ENCODE measurements at places on chromosomes 2 and 18.

- no peak for DNase-seq
Measured at GRCh38 chr2:33577084-33577483, 22.0 kb downstream of the FAM98A start.

DNA sequence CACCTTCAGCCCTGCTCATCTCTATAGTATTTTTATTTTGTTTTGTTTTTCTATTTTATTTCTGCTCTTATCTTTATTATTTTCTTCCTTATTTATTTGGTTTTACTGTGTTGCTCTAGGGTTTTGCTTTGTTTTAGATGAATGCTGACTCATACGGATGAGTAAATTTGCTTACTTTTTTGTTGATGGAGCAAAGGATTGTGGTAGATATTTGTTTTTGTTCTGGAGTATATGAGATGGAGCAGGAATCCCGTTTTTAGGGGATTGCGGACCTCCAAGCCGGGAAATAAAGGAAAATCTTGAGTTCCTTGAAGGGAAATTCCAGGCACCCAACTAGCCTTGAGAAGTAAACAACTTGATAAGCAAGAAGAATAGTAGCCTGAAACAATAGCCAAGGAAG lies 15.3 kb upstream of the COLEC12 start:
- DNase-seq, result no peak

- no peak for DNase-seq
Measured at GRCh38 chr18:51041677-51042352, 11.8 kb downstream of the SMAD4 start.

GRCh38 chr2:216006164-216006663 lies 7.1 kb downstream of the MREG start:
- DNase-seq, result no peak

- no peak for DNase-seq
Measured at GRCh38 chr2:219507581-219508443, 6.5 kb upstream of the ASIC4 start.

- peak; percentile 69 for DNase-seq
Measured at GRCh38 chr18:36350251-36350651, 52.7 kb downstream of the FHOD3 start.

GRCh38 chr2:68027959-68028358 lies 34.8 kb downstream of the C1D start:
- DNase-seq, result peak; percentile 29

DNA sequence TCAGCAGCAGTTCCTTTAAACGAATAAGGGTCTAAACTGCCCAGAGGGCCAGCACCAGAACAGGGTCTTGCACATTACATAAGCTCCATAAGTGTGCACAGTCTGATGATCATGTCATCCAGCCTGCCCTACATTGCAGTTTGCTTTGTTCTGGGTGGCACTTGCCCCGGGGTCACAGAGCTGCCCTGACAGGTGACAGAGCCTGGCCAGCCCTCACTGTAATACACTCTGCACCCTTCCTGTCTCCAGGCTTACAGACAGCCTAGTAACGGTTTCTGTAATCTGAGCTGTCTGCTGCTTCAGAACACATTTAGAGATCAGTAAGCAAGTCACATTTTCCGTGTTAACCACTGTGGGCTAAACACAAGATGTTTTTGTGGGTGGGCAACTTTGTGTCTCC lies 213.3 kb downstream of the FAM210A start:
- no peak for DNase-seq

- no peak for DNase-seq
Measured at GRCh38 chr2:44969936-44970335, 28.4 kb downstream of the SIX3 start.

DNA sequence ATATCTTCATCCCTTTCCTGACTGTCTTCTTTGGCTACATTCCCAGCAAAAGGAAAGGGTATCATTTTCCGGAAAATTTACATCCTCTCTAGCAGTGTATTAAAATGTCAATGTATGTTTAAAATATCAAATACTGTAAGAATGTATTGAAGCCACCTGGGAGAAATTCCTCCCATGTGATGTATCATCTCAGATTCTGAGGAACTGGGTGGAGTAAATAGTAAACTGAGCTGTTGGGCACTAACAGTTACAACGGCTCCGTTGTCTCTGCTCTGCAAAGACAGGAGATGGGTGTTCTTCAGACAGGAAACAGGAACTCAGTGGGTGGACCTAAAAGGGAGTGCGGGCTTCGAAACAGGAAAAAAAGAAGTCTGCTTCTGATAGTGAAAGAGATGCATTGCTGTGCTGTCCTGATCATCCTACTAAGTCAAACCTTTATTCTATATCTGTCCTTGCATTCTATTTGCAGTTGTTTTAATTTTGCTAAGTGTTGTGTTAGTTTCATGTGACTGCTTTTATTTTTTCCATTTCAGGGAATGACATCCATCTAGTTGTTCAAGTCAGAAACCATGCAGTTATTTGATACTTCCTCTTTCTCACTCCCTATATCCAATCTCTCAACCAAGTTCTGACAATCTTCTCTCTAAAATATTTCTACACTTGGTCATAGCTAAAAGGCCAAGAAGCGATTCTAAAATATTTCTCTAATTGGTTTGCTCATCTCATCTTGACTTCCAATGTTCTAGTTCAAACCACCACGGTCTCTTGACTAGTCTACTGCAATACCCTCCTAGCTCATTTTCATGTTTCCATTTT lies 19.4 kb downstream of the DOK1 start:
- no peak for DNase-seq

DNA sequence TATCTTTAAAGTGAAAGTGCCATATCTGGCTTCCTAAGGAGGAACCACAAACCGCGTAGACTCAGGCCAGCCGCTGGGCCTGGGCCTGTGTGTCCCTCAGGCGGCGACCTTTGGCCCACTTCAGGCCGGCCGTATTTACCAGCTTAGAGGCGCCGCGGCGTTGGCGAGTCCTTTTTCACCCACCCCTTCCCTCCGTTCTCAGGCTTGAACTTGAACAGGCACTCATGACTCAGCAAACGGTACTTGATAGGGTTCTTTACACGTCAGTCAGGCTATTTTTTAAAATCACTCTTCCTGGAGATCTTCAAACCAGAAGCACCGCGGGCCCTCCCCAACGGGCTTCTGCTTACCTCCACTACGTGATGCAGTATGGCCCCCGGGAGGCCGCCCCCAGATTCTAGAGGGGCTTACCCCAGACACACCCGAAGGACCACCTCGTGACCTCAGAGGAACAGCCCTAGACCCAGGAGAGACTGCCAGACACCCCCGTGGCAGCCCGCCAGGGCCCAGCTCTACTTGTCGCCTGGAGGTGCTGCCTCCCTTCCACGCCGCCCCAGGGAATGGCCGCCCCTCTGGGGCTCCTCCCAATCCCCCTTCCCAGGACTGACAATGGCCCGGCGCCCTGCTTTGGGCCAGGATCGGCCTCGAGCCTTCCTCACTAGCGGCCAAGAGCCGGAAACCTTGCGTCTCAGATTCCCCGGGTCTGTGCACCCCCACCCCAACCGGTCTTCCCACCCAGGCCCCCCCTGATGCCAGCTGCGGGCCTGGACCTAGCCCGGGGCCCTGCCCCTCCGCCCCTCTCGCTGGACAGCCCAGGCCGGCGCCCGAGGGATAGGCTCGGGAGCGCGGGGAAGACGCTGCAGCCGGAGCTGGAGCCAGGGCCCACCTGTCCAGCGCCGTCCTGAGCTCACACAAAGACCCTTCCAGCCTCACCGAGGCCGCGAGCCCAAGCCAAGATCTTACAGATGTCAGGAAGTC lies 33.8 kb upstream of the IMPA2 start:
- peak; percentile 83 for DNase-seq

GRCh38 chr18:56076723-56077122 lies 488.7 kb upstream of the TCF4 start:
- DNase-seq, result no peak

DNA sequence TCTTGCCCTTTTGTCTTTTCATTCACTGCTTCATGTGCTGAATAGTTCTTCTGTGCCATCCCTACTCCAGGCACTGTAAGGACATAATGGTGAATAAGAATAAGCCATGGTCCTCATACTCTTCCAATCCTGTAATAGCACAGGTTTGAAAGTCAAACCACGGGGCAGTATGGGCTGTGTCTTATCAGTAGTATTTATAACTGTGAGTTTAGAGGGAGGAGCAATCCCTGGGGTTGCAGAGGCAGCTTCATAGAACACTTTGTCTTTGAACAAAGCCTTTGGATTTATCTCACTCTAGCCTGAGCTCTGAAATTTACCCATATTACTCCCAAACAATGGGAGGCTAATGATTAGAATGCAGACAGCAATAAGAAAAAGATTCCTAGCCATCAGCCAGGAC lies 30.2 kb upstream of the ALK start:
- DNase-seq, result no peak

DNA sequence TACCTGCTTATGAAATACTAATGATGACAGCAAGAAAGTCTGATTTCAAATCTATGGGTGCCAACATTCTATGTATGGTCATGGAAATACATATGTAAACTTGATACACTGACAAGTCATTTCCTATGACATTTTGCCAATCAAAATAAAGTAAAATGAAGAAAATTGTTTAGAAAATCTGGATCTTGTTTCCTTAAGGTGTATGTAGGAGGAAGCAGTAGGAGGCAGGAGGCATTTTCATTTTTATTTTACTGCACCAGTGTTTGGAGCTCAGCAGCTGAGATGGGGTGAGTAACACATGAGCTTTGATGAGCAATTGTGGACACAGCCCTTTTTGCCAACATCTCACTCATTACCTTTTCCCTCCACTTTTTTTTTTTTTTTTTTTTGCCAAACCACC lies 167.0 kb downstream of the AFF3 start:
- DNase-seq, result no peak

- peak; percentile 29 for DNase-seq
Measured at GRCh38 chr18:63339920-63340484, 20.4 kb upstream of the BCL2 start.

GRCh38 chr2:55729136-55729685 lies 35.6 kb upstream of the PNPT1 start:
- no peak for DNase-seq

DNA sequence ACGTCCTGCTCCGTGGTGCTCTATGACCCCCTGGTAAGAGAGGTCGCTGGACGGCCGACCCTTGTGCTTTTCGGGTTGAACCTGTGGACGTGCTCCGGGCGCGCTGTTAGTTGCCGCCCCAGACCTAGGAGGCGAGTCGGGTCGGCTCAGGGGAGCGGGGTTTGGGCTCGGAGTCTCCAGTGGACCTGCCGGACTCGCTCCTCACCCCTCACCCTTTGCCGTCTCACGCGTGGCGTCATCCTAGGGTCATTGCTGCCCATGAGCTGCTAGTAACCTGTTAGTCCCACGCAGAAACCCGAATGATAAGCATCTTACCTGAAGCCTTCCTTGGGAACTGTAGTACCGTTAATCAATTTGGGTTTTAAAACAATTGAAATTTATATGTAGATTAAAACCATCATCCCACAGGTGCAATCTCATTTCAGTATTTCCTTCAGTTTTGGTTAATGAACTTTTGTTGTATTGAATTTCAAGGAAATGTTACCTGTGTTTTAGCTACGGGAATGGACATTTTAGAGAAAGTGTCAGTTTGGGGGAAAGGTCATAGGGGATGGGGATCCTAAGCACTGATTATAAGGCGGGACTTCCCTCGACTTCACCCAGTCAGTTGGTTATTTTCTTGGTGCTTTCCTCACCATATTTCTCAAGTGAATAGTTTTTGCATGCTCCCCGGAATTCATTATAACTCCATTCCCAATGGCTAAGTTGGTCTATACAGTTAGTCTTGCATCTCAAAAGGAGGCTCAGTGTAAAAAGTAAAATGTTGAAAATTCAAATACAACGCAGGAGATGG lies 536 bp downstream of the ELP2 start:
- DNase-seq, result peak; percentile 12

DNA sequence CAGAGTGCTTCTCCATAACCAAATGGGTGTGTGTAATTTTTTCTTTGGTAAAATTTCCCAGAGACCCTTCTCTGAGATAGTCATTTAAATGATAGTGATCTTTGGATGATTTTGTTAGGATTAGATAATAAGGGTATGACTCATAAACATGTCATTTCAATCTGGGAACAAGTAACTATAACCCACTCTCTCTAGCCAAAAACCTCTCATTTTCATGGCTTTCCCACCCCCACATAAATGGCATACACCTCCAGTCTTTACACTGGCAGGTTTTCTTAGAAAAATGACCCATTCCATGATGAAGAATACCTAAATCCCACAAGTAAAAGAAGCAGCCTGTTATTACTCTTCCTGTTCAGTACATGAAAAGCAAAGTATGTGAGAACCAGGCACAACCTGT lies 572.0 kb upstream of the ZEB2 start:
- no peak for DNase-seq

GRCh38 chr2:103010751-103011150 lies 248.9 kb downstream of the TMEM182 start:
- no peak for DNase-seq

- no peak for DNase-seq
Measured at GRCh38 chr2:168030862-168031624, 216.4 kb downstream of the STK39 start.

DNA sequence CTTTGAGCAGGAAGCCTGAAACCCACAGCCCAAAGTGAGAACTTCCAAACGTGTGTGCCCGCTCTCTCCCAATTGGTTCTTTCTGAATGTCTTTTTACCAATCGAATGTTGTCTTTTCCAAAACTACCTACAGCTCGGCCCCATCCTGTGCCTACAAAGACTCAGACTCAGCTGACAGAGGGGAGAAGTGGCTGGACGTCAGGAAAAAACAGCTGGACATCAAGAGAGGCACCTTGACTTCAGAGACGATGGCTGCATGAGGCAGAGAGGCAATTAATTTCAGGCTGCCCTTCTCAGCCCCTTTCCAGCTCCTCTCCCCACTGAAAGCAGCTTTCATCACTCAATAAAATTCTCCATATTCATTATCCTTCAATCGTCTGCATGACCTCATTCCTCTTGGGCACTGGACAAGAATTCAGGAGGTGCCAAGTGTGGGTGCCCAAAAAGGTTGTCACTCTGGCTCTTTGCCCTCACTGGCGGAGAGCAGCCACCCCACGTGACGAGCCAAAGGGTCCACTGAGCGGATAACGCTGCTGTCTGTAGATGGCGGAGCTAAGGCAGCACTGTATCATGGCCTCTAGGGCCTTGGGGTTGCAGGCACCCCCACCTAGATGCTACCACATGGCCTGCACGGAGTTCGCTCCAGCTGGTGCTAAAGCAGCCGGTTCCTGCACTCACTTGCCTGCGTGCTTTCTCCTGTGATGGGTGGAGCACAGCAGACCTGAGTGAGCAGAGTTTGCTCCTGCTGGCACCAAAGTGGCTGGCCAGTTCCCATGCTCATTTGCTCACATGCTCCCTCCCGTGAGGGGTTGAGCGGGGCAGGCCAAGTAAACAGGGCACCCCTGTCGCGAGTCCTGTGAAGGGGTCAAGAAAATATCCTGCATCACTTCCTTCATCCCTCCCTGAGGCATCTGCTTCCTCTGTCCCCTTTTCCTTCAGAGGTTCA lies 37.9 kb downstream of the FAM210A start:
- no peak for DNase-seq

DNA sequence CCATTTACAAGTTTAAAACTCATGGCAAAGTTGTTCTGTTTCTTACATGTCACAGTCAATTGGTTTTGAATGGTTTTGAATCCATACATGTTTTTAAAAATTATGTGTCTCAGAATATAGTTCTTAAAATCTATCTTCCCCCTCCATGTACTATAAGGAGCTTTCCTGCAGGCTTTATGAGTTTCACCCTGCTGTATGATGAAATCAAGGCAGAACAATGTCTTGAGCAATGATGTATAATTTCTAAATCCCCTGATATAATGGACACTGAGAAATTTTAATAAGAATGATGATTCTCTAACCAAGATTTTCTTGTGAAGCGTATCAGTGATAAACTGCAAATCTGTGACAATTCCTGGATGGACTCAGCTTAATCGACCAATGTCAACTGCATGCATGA lies 10.6 kb upstream of the ZNF516 start:
- DNase-seq, result no peak
